ENCODE measurements at places on chromosomes 13 and 19.

- DNase-seq = no peak
These were observed 82.7 kb downstream of the KDM4B start for GRCh38 chr19:5051619-5052018.

DNA sequence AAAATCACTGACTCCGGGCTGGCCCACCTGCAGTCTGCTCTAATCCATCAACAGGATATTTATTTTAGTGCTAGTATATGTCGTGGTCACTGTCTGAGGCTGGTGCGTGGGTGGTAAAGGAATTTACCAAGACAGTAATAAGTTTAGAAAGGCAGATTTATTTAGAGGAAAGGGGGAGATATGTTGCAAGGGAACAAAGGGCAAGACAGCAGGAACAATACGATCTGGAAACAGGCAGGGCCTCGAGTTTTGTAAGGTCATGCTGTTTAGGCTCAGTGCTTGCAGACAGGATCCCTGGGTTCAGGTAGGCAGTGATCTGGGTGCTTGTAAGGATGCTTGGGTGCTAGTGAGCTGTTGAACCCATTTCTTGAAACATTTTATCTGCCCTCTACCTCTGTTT, 748.2 kb upstream of the SLITRK5 start:
- no peak for DNase-seq

DNA sequence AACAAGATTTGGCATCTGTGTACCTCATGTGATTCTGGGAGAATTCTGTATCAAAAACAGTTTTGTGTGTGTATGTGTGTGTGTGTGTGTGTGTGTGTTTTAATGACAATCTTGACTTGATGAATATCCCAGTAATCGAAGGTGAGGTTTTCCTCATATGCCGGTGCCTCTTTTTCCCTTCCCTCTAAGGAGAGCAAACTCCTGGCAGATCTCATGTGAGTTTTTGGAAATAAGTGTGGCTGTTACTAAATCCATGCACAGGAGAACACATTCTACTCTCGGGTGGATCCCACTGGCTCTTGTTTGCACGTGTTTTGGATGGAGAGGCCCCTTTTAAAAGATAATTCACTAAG, 29.0 kb upstream of the CEBPG start:
- DNase-seq = no peak

DNA sequence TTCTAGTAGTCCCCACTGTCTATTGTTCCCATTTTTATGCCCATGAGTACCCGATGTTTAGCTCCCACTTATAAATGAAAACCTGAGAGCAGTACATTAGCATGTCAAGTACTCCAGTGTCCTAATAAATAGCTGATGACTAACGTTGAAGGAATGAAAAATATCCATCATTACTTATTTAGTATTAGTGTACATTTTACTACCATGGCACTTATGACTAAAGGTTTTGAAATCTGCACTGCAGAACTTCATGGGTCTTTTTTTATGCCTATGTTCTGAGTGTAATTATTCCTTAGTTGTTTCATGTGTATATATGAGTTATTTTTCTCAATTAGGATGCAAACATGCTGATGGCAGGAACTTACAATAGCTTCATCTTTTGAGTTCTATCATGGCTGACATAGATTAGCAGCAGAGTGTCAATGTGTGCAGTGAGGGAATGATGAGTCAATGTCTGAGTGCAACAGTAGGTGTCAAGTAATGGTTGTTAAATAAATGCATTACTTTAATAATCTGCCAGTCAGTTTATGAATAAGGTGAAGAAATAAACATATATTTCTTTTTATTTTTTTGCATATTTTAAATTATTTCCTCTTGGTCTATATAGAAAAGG, 188.4 kb downstream of the ITGBL1 start:
- peak; percentile 72 for DNase-seq

DNA sequence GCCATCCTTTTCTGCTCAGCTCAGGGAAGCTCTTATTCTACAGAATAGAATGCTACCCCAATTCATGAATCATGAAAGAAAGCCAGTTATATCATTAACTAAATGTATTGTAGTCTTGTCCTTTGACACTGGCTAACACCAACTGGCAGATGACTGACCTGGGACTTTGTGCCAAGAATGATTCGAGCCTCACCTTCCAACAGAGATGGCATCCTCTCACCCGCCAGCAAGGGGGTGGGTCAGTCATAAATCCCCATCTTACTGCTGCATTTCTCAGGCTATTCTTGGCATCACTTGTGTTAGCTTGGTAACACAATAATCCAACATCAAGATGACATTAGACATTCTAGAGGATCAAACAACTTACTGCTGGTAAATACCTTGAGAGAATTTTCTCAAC, 1239.8 kb upstream of the MIR17HG start:
- no peak for DNase-seq

- DNase-seq = peak; percentile 79
These were observed 33.4 kb downstream of the ALG5 start for GRCh38 chr13:36965767-36966166.

GRCh38 chr19:48194041-48194843, 23.8 kb downstream of the ZSWIM9 start:
- no peak for DNase-seq

DNA sequence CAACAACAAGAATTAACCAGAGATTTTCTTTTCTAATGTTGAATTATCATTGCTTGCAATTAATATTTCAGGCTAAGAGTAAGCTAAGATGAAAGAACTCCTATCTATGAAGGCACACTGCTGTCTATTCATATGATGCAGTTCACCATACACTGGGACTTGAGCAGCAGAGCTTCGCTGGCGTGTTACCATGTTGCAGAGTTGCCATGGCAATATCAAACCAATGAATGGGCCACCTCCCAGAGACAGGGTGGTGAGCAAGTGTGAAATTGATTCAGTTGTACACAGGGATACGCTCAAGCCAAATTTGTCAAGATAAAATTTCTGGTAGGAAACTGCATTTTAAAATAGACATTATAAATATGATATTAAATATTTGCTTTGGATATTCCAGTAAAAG, 69.3 kb upstream of the MYO16 start:
- DNase-seq = no peak

- peak; percentile 90 for DNase-seq
These were observed 3.5 kb upstream of the DOCK6 start for GRCh38 chr19:11265785-11266236.

GRCh38 chr19:3771000-3771905, 775 bp downstream of the RAX2 start:
- no peak for DNase-seq

DNA sequence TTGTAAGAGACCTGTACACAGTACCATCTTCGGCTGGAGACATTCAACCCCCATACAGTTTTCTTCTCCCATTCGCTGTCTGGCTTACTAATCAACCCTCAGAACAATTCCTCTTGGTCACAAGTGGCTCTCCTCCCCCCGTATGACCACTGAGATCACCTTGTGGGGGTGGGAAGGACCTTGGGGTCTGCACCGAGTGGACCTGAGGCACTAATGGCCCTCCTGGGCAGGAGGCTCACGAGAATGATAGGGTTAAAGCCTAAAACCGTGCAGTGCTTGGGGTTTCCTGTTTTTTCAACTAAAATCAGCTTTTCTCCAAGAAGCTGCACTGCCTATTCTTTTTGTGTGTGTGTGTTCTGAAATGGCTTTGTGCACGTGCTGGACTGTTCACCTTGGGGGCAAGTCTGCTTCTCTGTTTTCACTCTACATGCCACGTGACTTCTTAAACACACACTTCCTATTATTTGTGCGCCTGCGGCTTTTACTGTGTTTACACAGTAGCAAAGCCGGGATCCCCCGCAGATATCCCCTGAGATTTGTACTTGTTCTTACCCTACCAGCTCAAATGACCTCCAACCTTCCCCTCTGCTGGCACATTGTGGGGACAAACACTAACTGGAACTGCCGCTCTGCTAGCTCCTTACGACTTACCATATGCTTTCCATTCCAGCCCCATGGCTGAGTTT, 12.3 kb downstream of the RBM26 start:
- DNase-seq = no peak

DNA sequence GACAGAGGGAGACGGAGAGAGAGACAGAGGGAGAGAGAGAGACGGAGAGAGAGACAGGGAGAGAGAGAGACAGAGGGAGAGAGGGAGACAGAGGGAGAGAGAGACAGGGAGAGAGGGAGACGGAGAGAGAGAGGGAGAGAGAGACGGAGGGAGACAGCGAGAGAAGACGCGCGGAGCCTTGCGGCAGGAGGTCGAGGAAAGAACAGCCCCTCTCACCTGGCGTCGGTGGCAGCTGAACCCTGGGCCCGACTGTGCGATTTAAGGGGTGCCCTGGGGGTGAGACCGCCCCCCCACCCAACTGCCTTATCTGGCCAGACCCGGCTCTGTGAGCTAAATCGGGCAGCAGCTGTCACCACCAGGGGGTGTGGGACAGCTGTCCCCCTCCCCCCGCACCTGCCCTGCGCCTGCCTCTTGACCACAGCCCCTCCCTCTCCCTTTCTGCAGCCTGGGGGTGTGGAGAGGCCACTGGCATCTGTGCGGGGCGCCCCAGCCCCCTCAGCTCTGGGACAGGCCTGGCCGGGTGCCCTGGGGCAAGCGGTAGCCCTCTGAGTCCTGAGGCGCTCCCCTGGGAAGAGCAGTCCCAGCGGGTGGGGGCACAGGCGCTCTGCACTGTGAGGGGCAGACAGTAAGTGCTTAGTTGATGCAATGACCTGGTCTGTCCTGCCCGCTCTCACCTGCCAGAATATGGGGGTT, 10.8 kb downstream of the JOSD2 start:
- DNase-seq = no peak

- peak; percentile 76 for DNase-seq
These were observed 26.3 kb upstream of the SIGLEC11 start for GRCh38 chr19:49987159-49987698.

GRCh38 chr19:29290853-29291252, 77.9 kb upstream of the UQCRFS1 start:
- DNase-seq = no peak

DNA sequence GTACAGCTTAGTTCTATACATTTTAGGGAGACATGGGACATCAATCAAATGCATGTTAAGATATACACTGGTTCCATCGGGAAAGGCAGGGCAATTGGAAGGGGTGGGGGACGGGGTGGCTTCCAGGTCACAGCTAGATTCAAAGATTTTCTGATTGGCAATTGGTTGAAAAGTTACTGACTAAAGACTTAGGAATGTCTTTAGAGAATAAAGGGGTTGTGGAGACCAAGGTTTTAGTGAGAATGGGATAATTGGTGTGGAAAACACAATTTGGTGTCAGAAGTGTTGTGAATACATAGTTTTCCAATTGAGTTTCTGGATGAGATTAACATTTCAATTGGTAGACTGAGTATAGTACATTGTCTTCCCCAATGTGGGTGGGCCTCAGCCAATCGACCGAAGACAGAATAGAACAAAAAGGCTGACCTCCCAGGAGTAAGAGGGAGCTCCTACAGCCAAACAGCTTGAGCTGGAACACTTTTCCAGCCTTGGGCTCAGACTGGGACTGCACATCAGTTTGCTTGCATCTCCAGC, 988 bp upstream of the CCDC169 start:
- DNase-seq = no peak

DNA sequence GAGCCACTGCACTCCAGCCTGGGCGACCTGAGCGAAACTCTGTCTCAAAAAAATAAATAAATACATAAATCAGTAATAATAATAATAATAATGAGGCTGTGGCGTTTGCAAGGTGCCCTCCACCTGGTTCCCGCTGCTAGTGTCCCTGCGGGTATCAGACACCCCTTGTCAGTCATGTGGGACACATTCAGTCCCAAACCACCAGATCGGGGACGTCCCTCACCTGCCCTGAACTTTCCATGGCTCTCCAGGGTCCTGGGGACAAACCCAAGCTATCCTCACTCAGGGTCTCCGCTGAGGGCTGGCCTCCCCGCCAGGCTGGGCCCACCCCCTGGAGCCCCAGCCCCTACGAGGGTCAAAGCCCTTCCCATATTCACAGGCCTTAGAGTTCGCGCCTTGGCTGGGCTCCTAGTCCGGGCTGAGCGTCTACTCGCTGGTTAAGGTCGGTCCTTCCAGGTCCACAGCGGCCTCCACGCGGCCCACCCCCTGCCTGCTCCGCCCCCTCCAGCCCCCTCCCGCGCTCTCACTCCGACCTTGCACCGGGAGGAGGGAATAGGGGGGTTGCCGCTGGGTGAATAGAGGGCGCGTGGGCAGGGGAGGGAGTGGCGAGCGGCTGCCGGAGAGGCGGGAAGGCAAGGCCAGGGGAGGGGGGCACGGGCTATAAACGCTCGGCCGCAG, 349 bp upstream of the KISS1R start:
- DNase-seq = no peak

GRCh38 chr19:19300613-19301012, 19.7 kb downstream of the SUGP1 start:
- no peak for DNase-seq

DNA sequence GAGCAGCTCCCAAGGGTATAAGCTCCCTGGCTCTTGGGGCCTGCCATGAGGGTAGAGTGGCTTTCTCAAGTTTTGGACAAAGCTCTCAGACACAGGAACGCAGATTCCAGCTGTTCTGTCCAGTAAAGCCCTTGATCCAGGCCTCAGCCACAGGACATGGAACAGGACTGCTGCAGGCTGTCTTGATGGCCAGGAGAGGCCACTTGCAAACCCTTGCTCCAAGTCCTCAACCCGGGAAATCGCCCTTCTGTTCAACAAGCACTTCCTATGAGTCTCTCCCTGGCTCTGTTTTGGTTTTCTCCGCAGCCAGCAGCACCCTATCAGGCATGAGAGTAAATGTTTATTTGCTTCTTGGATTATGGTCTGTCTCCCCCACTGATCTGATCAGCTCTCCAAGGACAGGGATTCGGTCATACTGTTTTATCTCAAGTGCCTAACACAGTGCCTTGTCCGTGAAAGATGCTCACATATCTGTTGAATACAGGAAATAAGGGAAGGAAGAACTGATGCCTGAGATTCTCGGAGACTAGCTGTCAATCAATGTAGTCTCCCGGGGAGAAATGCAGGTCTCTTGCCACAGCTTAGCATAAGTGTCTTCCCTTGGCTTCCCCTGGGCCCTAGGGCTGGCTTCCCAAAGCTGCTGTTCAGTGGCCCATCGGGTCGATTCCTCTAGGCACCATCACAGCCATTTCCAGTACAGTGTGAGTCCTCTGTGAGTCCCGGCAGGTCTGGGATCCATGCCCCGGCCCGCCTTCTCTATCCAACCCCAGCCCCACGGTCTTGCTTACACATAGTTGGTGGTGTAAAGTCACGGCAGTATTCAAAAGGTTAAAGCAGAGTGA, 90.8 kb downstream of the TSHZ3 start:
- no peak for DNase-seq
